ENCODE measurements at places on chromosomes 16 and 17.

GRCh38 chr16:68289202-68289601 is 21.5 kb downstream of the SLC7A6OS start:
- DNase-seq = no peak

- no peak for DNase-seq
These were observed 15.6 kb downstream of the USP10 start for GRCh38 chr16:84715424-84715823.

DNA sequence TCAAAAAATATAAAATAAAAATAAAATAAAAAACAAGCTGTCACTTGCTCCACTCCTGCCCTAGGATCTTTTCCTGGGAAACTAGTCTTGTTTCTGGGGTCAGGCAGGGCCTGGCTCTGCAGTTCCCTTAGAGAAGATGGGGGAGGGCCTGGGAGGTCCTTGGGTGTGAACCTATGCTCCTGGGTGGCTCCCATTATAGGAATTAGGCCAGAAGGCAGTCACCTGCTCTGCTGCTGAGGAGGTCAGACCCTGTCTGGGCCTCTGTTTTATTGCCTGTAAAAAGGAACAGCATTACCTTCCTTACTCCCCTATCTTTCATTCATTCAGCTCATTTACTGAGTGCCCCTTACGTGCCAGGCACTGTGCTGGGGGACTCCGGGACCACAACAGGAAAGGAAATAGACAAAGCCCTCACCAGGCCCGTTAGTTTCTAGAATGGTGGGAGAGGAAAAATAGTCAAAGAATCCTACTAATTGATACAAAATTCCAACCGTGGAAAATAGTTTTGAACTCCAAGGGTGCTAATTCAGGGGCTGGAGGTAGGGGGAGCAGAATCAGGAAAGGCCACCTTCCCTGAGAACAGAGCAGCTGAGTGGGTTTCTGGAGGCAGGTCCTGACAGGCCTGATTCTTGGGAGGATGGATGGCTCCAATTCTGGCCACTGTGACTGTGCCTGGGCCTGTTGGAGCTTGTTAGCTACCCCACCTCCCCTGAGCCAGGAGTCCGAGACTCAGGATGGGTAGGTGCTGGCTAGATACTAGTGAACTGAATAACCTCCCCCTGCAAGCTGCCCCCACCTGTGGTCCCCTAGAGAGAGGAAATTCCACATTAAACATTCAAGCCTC is 1.3 kb upstream of the SLC46A1 start:
- no peak for DNase-seq

DNA sequence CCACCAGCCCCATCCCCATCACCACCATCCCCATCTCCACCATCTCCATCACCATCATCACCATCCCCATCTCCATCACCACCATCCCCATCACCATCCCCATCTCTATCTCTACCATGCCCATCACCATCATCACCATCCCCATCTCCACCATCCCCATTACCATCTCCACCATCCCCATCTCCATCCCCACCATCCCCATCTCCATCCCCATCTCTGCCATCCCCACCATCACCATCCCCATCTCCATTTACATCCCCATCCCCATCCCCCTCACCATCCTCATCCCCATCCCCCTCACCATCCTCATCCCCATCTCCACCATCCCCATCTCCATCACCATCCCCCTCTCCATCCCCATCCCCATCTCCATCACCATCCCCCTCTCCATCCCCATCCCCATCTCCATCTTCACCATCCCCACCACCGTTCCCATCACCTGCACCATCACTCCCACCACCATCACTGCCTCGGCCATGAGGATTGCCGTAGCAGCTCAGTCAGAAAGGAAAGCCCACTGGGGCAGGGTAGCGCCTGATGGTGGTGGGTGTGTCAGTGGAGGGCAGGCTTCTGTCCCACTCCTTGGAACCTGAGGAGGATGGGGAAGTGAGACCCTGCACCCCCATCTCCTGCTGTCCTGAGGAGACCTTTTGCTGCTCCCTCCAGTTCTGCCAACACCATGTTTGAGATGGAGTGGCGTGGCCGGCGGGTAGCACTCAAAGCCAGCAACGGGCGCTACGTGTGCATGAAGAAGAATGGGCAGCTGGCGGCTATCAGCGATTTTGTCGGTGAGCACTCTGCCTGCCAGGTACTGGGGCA is 7.5 kb downstream of the FSCN2 start:
- DNase-seq = no peak

DNA sequence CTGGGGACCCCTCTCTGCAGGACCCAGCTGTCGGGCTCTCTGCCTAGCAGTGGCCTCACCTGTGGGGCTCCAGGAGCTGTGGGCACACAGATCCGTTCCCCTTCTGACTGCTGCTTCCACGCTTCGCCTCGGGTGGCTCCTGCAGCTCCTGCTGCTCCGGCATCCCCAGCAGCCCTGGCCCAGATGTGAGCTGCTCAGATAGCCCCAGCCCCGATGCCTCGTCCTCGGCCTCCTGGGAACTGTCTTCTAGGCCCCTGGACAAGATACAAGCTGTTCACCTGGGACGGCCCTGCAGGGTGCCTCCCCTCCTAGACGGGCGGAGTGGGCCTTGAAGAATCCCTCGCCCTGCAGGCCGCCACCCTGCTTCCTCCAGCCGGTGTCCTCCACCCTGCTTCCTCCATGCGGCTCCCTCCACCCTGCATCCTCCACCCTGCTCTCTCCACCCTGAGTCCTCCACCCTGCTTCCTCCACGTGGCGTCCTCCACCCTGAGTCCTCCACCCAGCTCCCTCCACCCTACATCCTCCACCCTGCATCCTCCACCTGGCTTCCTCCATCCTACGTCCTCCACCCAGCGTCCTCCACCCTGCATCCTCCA is 11.0 kb downstream of the EMC6 start:
- DNase-seq = no peak

DNA sequence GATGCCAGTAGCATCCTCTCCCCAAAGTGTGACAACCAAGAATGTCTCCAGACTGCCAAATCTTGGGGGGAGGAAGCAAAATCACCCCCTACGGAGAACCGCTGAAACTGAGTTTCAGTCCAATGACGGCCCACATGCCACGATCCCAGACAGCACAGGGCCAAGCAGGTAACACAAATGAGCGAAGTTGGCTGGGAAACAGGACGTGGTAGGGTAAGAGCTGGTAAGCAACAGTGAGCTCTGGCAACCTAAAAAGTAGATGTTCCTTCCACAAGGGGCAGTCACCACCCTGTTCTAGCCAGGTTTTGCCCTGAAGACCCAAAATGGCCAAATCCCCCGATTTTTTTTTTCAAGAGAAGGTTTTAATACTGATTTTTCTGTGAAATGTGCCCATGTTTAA is 25.4 kb downstream of the ZFHX3 start:
- DNase-seq = no peak

DNA sequence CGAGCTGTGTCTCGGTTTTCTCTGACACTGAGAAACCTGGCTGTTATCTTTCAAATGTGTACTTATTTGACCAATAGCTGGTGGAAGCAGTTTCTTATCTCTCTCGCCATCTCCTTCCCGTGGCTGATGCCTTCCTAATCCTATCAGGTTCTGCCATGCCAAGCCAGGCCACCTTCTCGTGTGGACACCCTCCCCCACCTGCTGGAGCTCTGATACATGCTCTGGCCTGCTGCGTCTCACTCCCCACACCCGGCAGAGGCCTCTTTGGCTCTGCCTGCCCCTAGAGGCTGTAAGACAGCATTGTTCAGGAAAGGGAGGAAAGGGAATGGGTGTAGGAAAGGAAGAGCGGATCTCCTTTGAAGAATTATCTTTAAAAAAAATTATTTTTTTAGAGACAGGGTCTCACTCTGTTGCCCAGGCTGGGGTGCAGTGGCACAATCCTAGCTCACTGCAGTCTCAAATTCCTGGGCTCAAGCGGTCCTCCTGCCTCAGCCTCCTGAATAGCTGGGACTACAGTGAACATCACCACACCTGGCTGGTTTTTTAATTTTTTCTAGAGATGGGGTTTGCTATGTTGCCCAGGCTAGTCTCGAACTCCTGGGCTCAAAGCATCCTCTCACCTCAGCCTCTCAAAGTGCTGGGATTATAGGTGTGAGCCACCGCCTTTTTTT is 7.5 kb upstream of the ARMC5 start:
- DNase-seq = no peak

- no peak for DNase-seq
These were observed 709 bp upstream of the MRPL28 start for GRCh38 chr16:370979-371514.

- DNase-seq = no peak
These were observed 9.2 kb upstream of the TNFRSF13B start for GRCh38 chr17:16980813-16981731.

DNA sequence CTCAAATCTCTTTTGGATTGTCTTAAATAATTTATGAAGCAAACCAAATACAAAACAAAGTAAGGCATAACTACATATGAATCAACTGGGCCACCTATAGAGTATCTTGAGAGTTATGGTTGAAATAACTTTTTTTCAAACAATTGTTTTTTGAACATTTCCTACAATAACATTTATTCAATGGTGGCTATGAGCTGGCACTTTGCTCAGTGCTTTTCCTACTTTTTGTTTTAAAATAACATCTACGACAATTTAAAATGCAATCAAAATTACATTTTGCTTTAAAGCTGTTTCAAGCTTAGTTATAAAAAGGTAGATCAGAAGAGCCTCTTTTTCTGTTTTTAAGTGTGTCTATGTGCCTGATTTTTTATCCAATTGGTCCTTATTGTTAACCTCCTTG is 83.8 kb downstream of the SNX11 start:
- DNase-seq = no peak

GRCh38 chr17:13490427-13490826 is 111.3 kb downstream of the HS3ST3A1 start:
- no peak for DNase-seq

DNA sequence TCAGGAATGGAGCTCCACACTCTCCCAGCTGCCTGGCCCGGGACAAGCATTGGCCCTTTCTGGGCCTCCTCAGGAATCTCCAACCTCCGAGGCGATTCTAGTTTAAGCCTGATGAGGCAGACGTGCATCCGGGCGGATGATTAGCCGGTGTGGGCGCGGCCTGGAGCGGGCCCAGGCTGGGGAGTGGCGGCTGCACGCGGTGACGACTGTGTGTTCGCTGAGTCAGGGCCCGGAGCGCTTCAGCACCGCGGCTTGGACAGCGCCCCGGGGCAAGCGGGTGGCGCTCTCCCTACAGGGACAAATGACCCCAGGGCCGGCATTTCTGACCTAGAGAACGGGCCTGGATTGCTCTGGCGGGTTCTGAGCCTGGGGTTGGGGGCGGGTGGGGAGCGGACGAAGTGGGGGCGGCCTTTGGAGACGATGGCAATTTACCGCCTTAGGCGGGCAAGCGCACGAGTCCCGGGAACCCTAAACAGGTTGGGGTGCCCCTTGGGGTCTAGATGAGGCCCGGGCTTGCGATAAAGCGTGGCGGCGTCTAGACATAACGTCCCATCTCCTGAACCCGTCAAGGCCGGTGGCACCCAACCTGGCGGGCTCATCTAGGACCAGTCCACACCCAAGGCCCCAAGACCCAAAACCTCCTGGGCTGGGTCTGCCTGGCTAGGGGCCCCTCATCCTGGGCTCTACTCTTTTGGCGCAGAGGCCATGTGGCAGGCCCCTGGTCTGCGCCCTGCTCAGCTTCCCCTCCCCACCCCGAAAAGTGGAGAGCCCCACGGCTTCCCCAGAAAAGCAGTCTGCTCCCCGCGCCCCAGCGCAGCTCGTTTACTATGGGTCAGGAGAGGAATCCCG is 22.3 kb upstream of the ZNHIT3 start:
- peak; percentile 27 for DNase-seq

DNA sequence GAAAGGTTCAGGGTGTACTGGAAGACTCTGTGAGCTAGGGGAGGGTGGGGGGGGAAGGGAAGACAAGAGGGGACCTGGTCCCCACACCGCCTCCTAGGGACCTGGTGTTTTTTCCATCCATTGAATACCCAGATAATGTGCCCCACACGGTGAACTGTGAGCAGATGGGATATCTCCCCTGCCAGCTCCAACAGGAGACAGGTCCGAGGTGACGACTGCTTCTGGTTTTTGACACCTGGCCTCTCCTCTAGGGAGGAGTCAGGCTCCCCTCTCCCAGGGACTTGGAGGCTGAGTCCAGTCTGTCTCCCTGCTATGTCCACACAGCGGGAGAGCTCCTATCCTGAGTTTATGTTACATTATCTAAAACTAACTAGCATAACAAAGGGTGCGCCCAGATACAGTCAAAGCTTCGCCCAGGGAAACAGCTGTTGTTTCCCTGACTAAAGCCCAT is 1.8 kb downstream of the MARVELD3 start:
- DNase-seq = no peak

DNA sequence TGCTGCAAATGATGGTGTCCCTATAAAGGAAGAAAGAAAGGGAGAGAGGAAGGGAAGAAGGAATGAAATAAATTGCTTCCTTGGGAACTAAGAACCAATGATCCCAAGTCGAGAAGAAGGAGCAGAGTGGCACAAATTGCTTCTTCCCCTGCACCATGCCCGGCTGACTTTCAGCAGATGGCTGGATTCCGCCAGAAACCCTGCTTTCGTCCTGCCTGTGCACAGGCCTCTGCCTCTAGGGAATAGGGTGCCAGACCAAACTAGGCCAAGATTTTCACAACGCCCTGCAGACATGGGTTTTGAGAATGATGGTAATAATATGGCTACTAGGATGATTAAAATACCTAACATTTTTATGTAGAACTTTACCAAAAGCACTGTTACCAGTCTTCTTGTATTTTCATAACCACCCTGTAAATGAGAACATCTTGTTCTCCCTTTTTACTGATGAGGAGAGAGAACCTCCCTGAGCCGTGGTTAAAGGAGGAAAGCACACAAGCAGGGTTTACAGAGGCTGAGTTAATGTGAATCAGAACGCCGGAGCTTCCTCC is 122.1 kb upstream of the HSBP1 start:
- DNase-seq = no peak

- DNase-seq = no peak
These were observed 49.2 kb upstream of the CBFA2T3 start for GRCh38 chr16:89026121-89026612.
